ENCODE measurements at places on chromosomes 1 and 21.
A peak's percentile ranks its signal among the peaks of the same experiment; 100 is the strongest.

DNA sequence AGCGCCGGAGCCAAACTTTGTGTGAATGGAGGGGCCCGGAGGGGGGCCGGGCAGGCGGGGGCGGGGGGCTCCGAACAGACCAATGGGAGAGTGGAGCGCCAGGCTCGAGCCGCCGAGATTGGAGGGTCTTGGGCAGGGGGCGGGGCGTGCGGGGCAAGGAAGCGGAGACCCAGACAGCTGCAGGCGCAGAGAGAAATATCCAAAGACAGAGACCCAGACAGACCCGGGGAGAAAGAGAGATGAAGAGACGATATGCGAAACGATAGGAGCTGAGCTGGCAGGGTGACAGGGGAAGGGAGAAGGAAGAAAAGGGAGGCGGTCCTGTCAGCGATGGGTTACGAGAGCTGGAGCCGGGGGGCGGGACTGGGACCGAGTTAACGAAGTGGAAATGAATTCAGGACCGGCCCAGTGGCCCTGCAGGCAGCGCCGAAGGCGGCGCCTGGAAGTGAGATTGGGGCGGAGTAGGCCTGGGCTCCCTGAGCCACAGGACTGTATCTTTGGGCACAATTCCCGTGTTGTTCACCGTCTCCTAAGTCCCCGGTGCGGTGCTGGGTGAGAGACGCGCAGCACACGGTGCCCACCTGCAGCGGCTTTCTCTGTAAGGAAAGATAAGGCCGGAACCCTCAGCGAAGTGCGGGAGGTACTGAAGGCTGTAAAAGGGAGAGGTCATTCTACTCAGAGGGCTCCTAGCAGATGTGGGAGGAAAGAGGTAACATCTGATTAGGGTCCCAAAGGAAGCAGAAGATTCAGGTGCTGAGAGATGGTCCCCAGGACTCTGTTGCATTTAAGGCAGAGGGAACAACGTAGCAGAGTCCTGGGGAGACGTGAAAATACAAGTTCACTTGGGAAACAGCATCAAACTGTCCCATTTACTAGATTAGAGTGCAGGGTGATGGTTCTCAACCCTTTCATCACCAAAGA lies 543 bp upstream of the KCNJ10 start:
- DNase-seq = peak; percentile 56

DNA sequence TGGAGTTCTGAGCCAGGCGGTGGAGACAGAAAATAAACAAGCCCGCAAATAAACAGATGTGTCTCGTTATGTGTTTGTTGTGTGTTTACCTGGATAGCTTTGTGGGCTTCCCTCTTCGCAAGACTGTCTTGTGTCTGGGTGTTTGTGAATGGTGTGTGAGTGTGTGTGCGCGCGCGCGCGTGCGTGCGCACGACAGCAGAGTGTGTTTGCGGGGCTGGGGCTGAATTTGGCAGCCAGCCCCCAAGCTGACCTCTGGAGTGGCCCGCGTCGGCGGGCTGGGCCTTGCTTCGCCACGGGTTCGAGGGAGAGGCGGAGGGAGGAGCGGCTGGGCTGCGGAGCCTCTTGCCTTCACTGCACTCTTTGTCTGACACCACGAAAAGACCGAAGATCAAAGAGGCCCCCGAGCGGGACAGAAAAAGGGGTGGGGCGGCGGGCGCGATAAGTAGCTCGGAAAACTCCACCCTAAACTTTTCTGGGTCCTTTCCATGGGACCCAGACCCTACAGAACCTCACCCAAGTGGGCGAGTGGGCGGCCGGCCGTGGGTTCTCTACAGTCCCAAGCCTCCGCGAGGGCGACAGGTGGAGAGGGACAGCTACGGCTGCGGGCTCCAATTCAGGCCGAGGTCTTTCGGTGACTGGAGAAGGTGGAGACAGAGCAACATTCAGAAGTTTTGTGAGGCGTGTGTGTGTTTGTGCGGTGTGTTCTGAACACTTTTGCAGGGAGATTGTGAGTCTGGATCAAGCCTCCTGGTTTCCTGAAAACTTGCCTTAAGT lies 14.5 kb downstream of the PAX7 start:
- DNase-seq = no peak

GRCh38 chr21:44571296-44571695 lies 2.2 kb upstream of the KRTAP10-4 start:
- no peak for DNase-seq

DNA sequence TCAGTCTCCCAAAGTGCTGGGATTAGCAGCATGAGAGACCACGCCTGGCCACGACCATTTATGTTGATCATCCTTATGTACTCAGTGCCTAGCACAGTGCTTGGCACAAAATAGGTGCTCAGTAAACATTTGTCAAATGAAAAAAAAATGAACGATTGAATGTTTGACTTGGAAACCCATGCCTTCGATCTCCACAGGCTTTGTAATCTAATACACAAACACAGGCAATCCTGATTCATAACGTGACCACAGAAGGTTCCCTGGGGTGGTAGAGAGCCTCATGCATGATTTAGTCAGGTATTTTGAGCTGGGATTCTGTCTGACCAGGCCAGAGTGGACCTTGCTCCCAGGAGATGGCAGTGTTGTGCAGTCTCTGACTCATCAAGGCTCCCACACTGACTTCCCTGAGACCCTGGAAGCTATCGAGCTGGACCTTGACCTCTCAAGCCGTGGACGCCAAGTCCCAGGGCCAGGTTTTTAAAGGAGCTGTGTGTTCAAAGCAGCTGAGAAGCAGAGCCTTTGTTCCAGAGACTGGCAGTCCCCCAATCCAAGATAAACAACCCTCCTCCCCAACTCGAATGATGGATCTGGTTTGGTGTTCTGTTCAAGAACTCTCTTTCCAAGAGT lies 81.1 kb downstream of the PGM1 start:
- peak; percentile 87 for DNase-seq

- no peak for DNase-seq
These were observed 7.5 kb upstream of the RNF223 start for GRCh38 chr1:1081311-1082238.

DNA sequence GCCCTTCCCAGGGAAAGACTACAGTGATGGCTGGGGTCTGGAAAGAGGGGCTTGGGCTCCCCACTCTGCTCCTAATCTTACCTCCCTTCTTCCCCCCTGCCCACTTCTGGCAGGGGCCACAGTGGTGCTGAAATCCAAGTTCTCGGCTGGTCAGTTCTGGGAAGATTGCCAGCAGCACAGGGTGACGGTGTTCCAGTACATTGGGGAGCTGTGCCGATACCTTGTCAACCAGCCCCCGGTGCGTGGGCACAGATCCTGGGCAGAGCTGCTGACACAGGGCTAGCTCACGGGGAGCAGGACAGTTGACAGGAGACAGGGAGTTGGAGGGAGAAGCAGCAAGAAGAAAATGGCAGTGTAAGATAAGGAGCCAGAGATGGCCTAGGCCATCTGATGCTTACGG lies 2.4 kb downstream of the SLC27A3 start:
- no peak for DNase-seq

DNA sequence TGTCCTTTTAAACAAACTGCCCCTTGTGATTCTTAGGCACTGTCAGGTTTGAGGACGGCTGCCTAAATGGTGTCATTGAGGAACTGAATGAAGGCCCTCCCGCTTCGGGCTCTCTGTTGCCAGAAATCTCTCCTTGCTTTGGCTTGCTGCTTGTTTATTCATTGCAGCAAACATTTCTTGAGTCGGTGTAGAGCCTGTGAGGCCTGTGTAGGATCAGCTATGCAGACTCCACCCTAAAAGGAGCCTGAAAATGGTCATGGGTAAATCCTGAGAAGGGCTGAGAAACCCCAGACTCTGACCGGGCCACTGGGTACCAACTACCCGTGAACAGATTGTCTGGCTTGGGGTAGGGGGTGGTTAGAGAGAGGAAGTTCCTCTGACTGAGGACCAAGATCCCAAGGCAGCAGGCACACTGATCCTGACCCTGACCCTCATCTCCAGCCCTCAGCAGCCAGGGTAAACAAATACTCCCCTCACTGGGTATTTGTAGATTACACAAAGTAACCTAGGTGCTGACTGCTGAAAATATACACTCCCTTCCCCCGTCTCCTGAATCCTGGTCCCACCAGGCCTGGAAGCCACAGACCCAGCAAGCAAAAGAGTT lies 3.1 kb downstream of the IL6R start:
- DNase-seq = no peak

GRCh38 chr1:22338071-22338765 lies 113.4 kb upstream of the ZBTB40 start:
- DNase-seq = no peak

GRCh38 chr1:224749916-224750315 lies 133.8 kb downstream of the CNIH3 start:
- DNase-seq = no peak

GRCh38 chr1:109535971-109536491 lies 3.6 kb upstream of the GPR61 start:
- no peak for DNase-seq

DNA sequence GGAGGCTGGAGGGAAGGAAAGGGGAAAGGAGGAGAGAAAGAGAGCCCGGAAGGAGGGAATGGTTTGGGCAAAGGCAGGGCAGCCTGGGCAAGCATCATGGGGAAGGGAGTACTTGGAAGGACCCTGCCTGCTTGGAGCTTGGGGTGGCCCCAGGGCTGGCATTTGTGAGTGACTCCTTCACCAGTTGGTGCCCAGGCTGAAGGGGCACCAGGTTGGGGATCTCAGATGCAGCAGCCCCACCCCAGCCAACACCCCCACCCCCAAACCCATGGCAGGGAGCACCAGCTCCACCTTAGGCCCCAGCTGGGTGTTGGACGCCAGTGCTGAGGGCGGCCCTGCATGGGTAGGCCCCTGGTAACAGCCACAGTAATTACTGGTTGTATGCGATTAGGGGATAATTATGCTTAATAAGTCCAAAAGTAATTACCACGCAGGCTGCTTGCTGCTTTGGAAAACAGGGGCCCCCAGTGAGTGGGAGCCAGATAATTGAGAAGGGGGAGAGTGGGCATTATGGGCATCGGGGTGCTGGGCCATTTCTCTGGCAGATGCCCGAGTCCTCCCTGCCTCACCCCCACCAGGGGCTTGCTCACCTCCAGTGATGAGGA lies 78.3 kb downstream of the VWA5B1 start:
- DNase-seq = no peak

DNA sequence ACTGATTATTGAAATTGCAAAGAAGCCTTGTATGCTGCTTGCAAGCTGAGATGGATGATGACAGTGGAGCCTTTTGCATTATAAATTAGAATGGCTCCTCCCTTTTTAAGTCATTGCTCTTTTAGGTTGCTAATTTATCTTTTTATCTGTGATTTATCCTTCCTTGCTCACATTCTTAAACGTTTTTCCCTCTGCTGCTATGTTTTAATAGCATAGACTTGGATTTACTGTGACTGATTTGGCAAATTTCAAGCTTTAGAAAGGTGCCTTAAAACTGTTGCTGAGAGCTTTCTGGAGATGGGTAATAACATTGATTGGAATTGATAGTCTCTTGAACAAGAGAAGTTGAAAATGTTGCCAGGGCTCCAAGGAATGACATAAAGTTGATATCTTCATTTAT lies 313.5 kb upstream of the SGIP1 start:
- no peak for DNase-seq

- DNase-seq = no peak
These were observed 431.1 kb upstream of the VAMP3 start for GRCh38 chr1:7339953-7340352.

DNA sequence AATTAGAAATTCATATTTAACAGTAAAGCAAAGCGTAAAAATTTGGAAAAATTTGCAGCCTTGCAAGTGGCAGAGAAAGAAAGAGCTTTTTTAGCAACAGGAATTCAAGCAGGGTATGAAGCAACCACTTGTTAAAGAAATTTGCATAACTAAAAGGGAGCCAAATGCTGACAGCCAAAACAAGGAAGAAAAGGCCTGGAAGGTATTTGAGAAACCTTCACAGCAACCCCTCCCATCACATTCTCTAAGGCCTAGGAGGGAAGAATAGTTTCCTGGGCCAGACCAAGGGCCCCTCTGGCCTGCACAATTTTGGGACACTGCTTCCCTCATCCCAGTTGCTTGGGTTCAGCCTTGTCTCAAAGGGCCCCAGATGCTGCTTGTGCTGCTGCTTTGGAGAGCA lies 672.4 kb upstream of the TMPRSS15 start:
- no peak for DNase-seq

GRCh38 chr1:159009704-159010361 lies at the start of gene IFI16:
IFI16 (plus strand) TSS chr1:159009907; CDS start chr1:159014681, 4,774 bp downstream.
- DNase-seq = peak; percentile 92

GRCh38 chr1:16979475-16980327 lies 719 bp downstream of the MFAP2 start:
- DNase-seq = no peak

- DNase-seq = peak; percentile 69
These were observed 32.5 kb upstream of the ASPM start for GRCh38 chr1:197178998-197179397.

DNA sequence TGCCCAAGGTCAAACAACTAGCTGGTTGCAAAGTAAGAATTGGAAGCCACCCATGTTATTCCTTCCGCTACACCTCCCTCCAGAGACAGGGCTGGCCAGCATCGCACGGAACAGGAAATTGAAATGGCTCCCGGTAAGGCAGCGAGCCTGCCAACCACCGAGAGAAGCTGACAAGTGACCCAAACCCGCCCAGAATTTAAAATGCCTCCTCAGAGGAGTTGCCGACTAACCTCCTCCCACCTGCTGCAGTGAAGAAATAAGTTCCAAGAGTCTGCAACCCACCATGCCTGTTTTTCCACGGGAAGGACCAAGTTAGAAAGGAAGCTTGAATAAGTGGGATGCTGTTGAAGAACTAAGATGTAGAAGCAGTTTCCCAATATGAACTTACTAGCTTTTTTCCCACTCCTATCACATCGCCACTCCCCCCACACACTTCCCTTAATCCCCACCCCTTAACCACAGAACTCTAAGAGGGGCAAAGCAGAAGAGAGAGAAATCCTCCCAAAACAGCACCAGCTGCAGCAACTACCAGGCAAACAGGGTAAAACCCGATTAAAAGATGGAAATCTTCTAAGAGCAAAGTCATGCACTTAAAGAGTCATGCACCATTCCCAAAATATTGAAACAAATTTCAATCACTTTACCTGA lies 78.6 kb downstream of the TIAM1 start:
- no peak for DNase-seq

GRCh38 chr1:54922921-54923421 lies 36.0 kb upstream of the DHCR24 start:
- DNase-seq = no peak

- no peak for DNase-seq
These were observed 1.8 kb upstream of the WNT3A start for GRCh38 chr1:228004856-228005462.

DNA sequence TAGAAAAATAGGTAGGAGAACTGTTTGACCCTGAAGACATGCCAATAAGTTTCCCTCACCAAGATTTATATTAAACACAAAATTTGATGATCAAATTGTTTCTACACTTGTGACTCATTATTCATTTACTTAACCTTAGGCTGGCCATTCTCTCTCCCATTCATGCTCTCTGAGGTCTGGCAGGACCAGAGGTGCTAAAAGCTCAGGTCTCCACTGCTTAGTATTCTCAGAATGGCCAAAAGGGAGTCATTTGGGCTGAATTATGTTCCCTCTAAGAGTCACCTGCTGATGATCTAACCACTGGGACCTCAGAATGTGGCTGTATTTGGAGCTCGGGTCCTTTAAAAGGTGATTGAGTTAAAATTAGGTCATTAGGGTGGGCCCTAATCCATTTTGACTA lies 47.1 kb upstream of the ATP1B1 start:
- no peak for DNase-seq

GRCh38 chr1:97942161-97943123 lies 21.6 kb upstream of the DPYD start:
- DNase-seq = no peak

Data from A172 (cell line).